Stimulated activated CD4-positive, alpha-beta T cell treated with anti-CD3 and anti-CD28 coated beads, Interleukin-2, amount 100 ng/mL, for 24 hours (primary cell): ENCODE measurements at places on chromosomes 1 and 21.

GRCh38 chr1:200033511-200034261 is 6.2 kb downstream of the NR5A2 start:
- no peak for DNase-seq

- no peak for DNase-seq
Observed at GRCh38 chr21:38286739-38287471, 30.1 kb downstream of the KCNJ15 start.

- no peak for DNase-seq
Observed at GRCh38 chr1:48524892-48525467, 53.0 kb upstream of the SPATA6 start.

GRCh38 chr1:77370161-77370560 is 88.3 kb downstream of the AK5 start:
- no peak for DNase-seq

DNA sequence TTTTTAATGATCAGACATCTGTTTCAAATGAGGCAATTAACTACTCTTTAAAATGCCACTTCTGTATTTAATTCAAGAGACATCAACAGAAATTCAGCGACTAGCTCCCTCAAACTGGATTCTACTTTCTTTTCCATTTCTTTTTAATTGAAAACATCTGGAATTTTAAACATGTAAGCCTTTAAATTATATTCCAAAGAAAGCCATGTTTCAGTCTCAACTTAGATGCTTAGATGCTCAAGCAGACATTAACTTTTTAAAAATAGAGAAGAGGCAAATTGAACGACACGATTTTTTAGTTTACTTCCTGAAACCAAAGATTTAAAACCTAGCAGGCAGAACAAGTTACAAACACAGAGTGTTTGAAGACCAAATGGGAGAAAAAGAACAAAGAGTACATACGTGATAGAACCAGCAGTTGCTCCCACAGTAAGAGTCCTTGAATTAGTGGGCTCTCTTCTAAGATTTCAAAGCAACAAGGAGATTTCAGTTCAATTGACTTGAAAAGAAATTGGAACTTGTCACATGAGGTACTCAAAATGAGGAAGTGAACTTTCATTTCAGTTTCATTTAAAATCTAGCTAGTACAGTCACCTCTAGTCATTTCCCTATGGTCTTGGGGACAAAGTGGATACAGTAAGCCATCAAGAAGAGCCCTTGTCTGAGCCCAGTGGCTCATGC is at the start of gene CTSS:
Gene CTSS, minus strand, starts transcription at position 483 of the 681 bp plus-strand sequence. CDS start 1,015 bp downstream, outside the sequence.
- DNase-seq = no peak

GRCh38 chr1:96482616-96483015 is 239.0 kb upstream of the PTBP2 start:
- no peak for DNase-seq

DNA sequence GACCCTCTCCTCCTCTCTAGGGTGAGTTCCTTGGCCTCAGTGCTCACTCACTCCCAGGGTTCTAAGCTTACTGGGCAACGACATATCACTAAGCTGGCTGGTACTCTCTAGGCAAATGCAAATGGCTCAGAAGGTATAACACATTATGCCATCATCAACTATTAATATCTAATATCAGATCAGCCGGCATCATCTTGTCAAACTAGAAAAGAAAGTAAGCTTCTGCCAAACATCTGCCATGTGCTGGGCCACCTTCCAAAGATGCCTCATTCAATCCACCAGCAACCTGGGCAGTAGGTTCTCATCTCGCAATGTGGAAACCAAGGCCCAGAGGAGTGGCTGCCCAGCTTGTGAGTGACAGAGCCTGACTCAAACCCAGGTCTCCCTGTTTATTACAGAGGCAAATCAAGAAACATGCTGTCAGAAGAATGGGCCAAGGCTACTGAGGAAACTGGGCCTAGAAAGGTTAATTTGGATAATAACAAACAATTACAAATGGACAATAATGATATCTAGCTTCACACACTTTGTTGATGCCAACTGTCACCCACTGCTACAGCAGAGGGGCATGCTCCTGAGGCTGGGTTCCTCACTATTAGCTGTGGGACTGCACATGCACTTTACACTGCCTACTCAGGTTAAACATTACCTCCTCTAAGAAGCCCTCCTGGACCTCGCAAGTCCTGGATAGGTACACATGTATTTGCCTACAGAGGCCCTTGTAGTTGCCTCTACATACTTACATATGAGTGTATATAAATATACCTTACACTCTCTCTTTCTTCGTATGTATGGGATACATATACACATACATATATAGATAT is 183.3 kb upstream of the JUN start:
- no peak for DNase-seq
